ENCODE measurements at places on chromosomes 4 and X.

GRCh38 chr4:55027596-55027995 is 97.8 kb downstream of the KDR start:
- no peak for DNase-seq

GRCh38 chrX:74835566-74835965 is 89.7 kb downstream of the NEXMIF start:
- DNase-seq, result no peak

GRCh38 chr4:153731239-153731638 is 28.6 kb downstream of the RNF175 start:
- no peak for DNase-seq

DNA sequence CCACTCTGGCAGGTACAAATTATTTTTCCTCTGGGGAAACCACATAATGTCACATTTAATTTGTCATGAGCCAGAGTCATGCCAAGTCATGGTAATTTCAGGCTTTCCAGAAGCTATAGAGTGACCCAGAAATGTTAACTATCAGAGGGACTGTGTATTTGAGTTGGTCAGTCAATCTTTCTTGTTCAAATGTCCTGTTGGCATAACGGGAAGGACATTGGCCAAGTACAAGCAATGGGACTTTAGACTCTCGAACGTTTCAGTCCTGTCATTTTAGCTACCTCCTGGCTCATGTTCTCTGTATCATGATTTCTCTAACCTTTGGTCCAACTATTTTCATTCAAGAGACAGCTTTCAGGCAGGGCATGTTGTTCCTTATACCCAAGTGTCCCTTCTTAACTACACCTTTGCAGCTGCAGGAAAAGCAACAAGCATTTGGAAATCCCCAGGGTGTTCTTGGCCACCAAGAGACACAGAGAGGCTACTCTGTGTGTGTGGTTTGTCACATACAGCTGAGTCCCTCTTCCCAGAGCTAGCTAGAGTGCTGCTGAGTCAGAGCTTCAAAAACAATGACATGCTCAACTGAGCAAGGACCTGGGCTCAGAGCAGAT is 142.6 kb downstream of the EGF start:
- no peak for DNase-seq

DNA sequence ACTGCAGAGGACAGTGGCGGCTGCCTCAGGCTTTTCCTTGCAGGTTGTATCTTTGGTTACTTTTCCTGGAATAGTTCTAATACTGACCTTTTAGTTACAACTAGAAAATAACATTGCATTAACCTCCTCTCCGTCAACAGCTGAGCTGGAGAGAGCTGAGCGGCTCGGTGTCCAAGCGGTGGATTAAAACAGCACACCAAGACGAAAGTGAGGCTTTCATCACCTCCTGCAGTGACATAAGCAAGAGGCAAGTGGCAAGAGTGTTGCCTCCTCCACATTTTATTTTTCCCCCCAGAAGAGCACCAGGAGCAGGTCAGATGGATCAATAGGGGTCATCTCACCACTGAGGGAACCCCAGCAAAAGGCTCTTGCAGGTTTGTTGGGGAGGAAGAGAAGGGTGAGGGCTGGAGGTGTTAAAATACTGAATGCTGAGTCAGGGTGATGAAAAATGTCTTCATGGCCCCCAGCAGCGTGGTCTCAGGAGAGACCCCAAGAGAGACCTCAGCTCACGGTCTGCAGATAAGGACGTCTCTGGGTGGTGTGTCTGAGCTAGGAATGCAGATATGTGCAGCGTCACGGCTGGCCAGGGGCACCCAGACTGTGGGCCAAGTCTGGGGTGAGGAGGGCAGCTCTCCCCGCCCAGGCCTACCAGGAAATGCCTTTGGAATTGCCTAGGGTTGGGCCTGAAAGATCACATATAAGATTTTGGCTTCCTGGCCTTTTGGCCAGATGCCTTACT is 50.3 kb downstream of the CASP3 start:
- no peak for DNase-seq

GRCh38 chr4:53586121-53586816 is 5.0 kb downstream of the LNX1 start:
- no peak for DNase-seq

DNA sequence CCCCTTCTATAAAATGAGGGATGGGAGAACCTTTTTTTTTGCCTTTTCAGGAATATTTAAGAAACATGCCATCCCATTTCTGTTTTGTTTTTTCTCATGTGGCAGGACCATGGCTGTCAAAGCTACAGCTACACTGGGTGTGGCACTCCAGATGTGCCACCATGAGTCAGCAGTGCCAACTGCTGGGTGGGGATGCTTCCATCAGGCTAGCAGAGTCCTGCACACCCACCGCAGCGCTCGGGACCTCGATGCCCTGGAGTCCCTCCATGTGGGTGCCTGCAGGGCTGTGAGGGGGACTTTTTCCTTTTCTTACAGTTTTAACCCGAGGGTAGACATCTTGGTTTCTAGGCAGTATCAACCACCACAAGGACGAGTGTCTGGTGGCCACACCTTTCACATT is 352.6 kb downstream of the NR3C2 start:
- no peak for DNase-seq

GRCh38 chr4:189377569-189377968 is 563.1 kb upstream of the FRG1 start:
- DNase-seq, result no peak

- DNase-seq, result no peak
These were observed 113.0 kb upstream of the TLR3 start for GRCh38 chr4:185955826-185956543.

DNA sequence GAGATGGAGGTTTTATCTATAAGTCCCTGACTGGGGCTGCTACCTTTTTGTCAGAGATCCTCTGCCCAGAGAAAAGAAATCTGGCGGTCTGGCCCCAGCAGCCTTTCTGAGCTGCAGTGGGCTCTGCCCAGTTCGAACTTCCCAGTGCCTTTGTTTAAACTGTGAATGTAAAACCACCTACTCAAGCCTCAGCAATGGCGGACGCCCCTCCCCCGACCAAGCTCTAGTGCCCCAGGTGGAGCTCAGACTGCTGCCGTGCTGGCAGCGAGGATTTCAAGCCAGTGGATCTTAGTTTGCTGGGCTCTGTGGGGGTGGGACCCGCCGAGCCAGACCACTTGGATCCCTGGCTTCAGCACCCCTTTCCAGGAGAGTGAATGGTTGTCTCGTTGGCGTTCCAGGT is 121.8 kb downstream of the TSPAN5 start:
- no peak for DNase-seq

DNA sequence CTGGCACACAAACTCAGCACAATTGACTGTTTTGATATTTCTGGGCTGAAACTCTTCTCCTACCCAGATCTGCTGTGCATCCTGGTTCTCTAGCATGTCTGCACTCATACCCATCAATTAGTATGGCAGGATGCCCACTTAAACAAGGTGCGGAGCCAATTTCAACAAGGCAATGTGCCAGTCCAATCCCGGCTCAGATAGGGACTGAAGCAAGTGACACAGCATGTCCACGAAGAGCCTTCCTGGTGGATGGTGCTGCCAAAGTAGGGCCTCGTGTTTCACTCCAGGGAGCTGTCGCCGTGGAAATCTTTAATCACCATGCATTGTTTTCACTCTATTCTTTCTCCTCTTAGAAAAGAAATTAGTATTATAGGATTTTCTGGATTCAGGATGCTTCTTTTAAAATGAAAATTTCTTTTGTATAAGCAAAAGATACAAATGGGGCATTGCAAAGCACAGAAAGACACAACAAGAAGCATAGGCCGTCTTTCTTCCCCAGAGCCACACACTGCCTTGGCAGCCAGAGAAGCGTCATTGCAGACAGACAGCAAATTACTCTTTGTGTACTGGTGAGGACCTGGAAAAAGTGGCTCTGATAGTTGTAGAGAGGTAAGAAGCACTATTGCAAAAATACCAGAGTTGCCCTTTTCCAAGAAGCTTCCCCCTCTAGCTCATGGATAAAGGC is 40.6 kb upstream of the LSM6 start:
- DNase-seq, result no peak

DNA sequence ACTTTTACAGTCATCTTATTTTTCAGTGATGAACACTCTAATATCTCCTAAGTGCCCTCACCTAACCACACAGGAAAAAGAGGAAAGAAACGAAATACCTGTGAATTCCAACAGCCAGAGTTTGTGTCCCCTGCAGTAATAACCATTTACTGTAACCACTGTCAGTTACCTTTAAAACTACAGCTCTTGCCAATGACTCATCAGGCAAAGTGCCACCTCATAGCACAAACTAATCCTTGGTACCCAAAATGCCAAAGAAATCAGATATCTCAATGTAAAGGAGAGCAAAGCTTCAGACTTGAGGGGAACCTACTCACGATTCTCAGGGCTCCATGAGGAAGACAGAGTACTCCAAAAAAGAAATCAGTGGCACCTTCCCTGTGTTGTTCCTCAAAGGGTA is 146.5 kb downstream of the NDST3 start:
- DNase-seq, result no peak

GRCh38 chr4:61462451-61463326 is 262.6 kb downstream of the ADGRL3 start:
- no peak for DNase-seq

DNA sequence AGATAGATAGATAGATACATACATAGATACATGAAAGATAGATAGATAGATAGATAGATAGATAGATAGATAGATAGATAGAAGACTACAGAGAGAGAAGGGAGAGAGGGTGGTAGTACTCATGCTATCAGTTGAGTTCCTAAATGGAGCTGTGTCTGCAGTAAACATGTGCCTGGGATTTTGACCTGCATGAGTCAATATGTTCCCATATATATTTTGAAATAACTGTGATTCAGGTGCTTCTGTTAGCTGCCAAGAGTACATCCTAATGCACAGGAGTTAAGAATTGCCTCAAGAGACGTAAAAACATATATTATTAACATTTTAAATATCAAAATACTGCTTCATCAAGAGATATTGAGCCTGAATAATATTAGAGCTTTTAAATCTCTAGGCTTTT is 379.4 kb downstream of the GRXCR1 start:
- DNase-seq, result no peak

GRCh38 chrX:54794028-54794427 is 4.0 kb downstream of the ITIH6 start:
- DNase-seq, result no peak

GRCh38 chr4:155599596-155599995 is 67.1 kb upstream of the GUCY1A1 start:
- DNase-seq, result no peak

GRCh38 chr4:32189788-32190187 is 1469.6 kb downstream of the PCDH7 start:
- no peak for DNase-seq

DNA sequence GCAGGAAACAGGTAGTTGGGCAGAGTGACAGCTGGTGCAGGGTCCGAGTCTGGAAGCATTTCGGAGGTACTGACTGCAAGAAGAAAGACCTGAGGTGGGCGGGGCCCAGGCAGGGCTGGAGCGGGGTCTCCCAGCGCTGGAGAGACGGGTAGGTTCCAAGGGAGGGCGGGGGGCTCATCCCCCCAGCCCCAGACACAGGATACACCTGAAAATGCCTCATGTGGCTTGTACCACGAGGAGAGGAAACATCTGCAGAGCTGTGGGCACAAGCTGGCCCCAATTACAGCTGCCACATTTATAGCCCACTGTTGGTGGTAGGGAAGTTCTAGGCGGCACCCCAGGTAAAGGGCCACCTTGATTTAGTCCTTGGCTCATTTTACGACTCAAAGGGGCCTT is 38.0 kb downstream of the ELF4 start:
- no peak for DNase-seq

- DNase-seq, result no peak
These were observed 873.4 kb upstream of the PCDH10 start for GRCh38 chr4:132275583-132276121.

DNA sequence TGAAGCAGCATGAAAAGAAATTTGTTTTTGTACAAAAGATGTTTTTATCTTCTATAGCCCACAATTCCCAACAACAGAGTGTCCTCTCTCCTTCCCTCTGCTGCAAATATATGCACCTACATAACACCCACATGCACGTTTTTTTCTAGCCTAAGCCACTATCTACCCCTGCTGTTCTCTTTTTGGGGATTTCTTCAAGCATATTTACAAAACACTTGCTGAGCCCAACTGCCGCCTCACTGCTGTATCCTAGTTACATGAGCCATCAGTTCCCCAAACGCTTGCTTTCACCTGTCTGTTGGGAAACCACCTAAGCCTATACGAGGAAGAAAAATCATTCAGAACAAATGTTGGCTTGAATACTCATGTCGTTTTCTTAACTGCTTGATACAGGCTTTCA is 127.2 kb downstream of the CHRNA9 start:
- no peak for DNase-seq

DNA sequence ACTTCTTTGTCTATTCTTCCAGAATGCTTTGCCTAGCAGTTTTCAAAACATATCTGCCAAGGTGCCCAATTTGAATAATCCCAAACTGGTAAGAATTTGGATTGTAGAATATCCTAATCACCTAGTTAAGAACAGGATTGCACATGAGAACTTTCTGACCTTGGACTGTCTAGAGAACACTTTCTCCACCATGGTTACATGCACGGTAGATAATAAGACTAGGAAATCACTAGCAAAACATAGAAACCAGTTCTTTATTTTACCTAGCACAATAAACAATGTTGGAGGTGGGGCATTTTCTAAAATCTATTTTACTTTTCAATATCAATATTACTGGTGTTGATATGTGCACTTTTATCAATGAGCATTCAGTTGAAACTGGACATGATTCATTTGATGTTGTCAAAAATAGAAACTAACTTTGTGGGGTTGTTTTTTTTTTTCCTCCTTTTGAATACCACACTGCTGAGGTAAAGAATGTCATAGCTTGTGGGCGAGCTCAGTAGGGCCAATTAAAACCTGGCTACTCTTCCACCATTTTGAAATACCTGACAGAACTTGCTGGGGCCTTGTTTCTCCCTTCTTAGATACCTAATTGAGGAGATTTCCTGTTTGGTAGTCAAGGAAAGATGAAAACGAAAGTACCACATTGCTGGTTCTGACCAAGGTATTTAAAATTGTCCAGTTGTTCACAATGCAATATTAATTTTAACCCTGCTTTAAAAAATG is 10.4 kb downstream of the MID1IP1 start:
- no peak for DNase-seq

DNA sequence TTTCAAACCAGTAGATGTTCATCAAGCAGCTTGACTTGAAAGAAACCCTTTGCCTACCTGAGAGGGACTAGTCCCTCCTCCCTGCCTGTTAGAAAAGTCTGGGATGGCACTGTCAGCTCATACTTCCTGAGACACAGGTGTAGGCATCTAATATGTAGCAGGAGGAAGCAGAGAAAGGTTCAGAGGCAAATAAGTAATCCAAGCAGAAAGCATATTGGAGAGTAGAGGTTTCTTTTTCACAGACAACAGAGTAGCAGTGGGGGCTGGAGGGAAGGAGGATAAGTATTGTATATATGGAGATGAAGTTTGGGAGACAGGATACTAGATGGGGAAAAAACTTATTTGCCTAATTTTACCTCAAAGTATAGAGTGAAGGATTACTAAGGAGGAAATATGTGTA is 81.5 kb downstream of the FNIP2 start:
- no peak for DNase-seq

DNA sequence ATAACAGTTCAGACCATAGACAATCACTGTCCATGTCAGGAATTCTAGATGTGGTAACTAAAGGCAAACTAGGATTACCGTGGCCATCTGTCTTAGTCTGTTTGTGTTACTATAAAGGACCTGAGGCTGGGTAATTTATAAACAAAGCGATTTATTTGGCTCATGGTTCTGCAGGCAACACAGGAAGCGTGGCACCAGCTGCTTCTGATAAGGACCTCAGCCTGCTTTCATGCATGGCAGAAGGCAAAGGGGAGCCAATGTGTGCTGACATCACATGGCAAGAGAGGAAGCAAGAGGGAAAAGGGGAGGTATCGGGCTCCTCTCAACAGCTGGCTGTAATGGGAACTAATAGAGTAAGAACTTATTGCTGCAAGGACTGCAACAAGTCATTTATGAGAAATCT is 376.7 kb downstream of the GPM6A start:
- no peak for DNase-seq

GRCh38 chr4:8843597-8843996 is 28.0 kb downstream of the HMX1 start:
- no peak for DNase-seq

Data from stimulated activated CD4-positive, alpha-beta T cell treated with anti-CD3 and anti-CD28 coated beads, Interleukin-12 subunit alpha, Interleukin-12 subunit beta, amount 100 ng/mL, for 48 hours (primary cell).